ENCODE measurements at places on chromosomes 7 and 10.

- DNase-seq = no peak
These were observed 20.1 kb downstream of the TES start for GRCh38 chr7:116230191-116231005.

DNA sequence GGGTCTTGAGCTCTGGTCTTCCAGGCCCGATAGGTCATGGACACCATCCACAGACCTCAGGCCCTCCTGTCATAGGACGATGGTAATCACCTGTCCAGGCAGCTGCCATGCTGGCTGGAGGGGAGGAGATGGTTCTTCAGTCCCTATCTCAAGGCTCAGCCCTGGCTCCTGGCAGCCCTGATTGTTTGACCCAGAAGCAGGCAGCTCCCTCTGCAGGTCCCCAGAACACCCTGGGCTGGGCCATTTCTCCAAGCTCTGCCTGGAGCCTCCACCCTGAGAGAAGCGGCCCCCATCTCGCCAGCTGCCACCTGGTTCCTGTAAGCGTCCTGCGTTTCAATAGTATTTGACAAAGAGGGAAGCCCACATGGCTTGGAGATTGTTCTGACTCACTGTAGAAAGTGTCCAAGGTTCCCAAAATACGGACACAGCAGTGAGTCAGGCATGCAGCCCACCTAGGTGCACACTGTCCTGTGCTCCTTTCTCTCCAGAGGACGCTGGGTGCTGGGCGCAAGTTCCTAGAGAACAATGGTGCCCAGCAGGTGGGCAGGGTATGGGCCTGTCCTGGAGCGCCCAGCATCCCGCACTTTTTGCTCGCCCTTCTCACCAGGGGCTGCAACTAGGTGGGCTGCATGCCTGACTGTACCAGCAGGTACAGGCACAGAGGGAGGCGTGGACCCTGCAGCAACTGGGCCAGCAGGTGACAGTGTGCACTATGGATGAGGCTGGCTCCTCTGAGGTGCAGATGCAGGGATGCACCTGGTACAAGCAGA is 72.4 kb upstream of the EBF3 start:
- DNase-seq = no peak

- DNase-seq = no peak
These were observed 140.6 kb downstream of the KIAA1217 start for GRCh38 chr10:24349379-24350001.

GRCh38 chr10:32692174-32692573 is 246.2 kb downstream of the CCDC7 start:
- no peak for DNase-seq

- no peak for DNase-seq
These were observed 56.1 kb upstream of the TRUB1 start for GRCh38 chr10:114881901-114882300.

- DNase-seq = no peak
These were observed 31.0 kb downstream of the CHST15 start for GRCh38 chr10:124062390-124062789.

DNA sequence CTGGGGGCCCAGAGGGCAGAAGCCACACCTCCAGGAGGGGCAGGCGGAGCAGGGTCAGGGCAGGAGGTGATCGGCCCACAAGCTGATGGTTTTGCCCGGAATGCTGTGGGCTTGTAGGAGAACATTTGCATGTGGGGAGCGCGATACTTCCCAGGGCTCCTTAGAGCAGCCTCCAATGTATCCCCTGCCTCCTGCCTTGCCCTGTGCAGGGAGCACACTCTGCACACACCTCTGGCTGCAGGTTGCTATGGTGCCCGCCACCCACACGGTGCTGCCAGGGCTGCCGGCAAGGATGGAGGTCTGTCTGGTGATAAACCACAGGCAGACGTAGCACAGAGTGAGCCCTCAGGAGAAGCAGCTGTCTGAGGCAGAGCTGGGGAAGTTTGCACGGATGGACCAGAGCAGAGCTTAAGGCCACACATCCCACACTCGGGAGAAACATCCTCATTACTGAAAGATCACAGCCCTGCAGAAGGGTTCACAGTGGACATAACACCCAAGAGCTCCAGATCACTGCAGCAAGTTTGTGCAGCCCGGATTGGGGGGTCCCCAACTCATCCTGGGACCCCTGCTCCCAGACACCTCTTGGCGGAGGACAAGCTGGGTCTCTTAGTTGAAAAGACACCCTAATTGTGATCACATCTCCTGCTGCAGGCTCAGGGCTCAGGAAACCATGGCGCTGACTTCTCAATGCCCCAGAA is 41.8 kb downstream of the VIPR2 start:
- DNase-seq = no peak

GRCh38 chr7:34207810-34208209 is 302.5 kb downstream of the BMPER start:
- no peak for DNase-seq

- DNase-seq = no peak
These were observed 26.3 kb upstream of the IFRD1 start for GRCh38 chr7:112423987-112424386.

GRCh38 chr7:38704041-38704547 is 72.9 kb upstream of the AMPH start:
- no peak for DNase-seq

- no peak for DNase-seq
These were observed 403.0 kb downstream of the THSD7A start for GRCh38 chr7:11428877-11429581.

DNA sequence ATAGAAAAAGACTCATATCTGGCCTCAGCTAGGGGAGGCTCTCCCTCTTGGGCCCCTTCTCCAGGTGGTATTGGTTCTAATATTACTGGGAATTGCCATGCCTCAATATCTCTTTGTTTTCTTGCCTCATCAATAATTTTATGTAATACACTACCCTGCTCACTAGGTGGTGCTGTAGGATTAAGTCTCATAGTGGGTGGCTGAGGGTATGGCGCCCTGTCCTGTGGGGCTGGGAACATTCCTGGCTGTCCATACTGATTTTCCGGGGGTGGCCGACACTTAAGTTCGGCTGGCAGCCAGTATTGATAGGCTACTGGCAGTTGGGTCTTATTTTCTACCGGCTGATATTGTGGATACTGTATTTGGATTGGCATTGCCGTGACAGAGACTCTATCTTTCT is 9.0 kb upstream of the TAS2R3 start:
- no peak for DNase-seq

DNA sequence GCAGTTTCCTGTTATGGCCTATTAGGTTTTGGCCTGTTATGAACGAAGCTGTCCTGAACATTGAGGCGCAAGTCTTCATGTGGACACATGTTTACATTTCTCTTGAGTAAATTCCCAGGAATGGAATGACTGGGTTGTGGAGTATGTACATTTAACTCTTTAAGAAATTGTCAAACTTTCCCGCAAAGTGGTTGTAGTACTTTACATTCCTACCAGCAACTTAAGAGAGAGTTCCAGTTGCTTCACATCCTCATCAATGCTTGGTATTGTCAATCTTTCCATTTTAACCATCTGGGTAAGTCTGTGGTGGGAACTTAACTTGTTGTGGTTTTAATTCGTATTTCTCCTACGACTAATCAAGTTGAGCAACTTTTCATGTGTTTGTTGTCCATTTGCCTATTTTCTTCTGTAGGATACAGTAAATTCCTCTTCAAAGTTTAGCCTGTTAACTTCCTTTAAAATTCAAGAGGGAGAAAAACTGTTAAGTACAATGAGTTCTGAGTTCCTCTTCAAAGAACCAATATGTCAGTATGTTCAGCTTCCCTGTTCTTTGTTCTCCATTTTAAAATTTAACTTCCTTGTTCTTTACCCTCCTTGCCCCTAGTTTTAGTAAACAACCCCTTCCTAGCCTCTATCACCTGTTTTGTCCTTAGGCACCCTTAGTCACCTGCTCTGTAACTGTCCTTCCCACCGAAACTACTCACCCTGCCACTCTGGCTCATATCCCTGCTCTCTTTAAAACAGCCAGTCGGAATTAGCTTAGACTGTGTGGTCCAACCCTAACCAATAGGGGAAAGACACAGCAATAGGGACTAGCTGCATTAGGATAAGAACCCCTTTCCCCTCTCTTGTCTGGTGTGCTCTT is 74.0 kb downstream of the FAM241B start:
- no peak for DNase-seq
